ENCODE measurements at places on chromosomes 1 and 21.
A peak's percentile ranks its signal among the peaks of the same experiment; 100 is the strongest.

- no peak for DNase-seq
These were observed 109.8 kb upstream of the COL6A1 start for GRCh38 chr21:45871616-45872236.

- DNase-seq: no peak
These were observed 24.0 kb upstream of the CDK18 start for GRCh38 chr1:205480349-205480985.

DNA sequence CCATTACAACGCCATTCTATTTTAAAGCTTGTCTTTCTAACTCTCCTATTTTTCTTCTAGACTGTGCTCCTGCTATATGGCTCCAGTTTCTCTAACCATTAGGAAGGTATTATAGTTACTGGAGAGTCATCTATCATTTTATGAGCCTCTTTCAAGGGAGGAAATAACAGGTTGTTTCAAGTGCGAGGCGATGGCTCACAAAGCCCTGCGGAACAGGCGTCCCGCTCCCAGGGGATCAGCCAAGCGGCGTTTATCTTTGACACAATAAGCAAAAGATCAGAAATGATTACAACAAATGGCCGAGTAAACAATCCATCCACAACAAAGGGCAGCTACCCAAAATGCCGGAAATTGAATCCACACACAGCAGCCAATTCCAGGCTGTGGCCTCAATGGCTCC, 249.5 kb upstream of the POU3F1 start:
- DNase-seq: no peak

GRCh38 chr1:27299385-27300271, 22.3 kb upstream of the TMEM222 start:
- DNase-seq: peak; percentile 88

DNA sequence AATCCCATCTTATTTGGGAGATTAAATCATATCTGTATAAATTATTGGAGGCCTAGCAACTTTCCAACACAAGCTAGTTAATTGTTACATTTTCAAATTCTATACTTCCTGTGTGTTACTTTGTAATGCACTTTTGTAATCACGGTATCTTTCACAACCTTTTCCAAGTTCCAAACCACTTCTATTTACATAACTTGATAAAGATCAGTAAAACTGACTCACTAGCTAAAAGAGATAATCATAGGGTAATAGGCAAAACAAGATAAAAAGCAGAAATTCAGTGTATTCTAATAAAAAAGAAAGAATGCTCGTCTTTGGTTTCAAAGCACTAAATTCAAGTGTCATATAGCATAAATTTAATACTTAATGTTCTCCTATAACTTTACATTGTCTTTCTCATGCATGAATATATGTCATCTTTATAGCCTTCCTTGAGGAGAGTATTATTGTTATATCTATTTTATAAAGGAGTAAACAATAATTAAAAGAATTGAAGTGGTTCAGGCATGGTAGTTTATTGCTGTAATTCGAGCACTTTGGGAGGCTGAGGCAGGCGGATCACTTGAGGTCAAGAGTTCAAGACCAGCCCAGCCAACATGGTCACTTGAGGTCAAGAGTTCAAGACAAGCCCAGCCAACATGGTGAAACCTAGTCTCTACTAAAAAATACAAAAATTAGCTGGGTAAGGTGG, 66.4 kb downstream of the RGS13 start:
- no peak for DNase-seq

DNA sequence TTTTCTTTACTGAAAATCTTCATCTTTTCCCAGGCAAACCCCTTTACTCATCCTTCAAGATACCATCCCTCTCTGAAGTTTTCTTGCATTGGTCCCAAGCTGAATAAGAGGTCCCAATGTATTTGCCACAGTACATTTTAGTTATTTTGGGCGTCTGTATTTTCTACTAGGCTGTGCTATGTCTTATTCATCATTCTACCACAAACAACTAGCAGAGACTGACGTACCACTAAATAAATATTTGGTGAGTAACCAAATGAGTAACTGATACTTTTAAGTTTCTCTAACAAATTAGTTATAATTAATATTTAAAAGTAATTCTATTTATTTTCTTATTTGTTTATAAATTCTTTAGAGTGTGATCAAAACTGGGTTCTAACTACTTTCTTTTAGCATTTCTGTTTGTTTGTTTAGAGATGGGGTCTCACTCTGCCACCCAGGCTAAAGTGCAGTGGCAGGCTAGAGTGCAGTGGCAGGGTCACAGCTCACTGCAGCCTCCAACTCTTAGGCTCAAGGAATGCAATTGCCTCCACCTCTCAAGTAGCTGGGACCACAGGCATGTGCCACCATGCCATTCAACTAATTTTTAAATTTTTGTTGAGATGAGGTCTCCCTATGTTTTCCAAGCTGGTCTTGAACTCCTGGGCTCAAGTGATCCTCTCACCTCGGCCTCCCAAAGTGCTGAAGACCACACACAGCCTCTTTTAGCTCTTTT, 33.1 kb downstream of the NDC1 start:
- DNase-seq: no peak

DNA sequence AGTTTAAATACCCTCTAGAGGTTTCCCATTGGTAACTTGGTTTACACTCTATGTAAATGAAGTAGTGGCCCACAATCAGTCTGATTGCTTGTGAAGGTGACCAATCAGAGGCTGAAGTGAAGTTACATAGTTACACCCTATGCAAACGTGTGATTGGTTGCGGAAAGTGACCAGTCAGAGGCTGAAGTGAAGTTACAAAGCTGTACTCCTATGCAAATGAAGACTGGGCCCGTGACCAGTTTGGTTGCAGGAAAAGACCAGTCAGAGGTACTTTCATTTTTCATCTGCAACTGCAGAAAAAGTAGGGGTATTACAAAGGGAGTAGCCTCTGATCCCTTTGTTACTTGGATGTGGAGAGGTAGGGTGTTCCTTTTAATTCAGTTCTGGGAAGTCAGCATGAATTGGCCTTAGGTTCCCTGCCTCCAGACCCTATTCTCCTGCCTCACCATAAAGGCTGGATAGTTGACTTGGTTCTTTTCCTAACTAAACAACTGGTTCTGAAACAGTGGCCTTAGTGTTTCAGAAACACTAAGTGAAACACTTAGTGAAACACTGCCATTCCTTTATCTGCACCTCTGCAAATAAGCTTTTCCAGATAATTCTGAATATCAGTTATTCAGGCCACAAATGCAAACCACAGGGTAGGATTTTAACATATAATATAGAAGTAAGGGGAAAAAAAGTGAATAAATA, 39.3 kb downstream of the MAGI3 start:
- no peak for DNase-seq

- no peak for DNase-seq
These were observed 238.4 kb downstream of the PLA2G4A start for GRCh38 chr1:187067160-187067559.

GRCh38 chr1:161071886-161072371, 2.2 kb upstream of the ARHGAP30 start:
- no peak for DNase-seq

DNA sequence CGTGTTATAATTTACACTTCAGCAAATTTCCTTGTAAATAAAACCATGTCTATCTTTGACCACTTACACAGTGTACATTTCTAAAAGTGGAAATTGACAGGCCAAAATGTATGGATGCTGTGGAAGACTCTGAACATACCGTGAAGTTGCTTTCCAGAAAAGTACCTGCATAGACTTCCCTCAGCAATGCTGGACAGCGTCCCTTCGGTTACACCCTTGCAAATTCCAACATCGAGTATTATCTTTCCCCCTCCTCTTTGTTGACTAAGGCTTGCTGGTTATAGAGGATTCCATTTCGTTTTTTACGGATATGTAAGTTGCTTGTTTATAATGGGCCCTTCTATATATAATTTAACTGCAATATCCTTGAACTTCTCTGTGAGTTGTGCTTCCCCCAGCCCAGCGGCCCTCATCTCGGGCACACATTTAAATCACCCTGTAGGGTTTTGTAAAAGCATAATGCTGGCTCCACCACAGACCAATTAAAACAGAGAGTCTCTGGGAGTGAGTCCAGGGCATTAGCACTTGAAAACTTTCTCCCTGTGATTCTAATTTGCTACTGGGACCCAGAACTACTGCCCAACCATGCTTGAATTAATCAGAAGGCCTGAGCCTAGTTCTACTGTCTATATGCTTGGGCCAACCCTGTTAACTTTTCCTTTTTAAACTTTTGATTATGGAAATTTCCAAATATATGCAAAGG, 230.3 kb downstream of the GRIK3 start:
- DNase-seq: no peak

DNA sequence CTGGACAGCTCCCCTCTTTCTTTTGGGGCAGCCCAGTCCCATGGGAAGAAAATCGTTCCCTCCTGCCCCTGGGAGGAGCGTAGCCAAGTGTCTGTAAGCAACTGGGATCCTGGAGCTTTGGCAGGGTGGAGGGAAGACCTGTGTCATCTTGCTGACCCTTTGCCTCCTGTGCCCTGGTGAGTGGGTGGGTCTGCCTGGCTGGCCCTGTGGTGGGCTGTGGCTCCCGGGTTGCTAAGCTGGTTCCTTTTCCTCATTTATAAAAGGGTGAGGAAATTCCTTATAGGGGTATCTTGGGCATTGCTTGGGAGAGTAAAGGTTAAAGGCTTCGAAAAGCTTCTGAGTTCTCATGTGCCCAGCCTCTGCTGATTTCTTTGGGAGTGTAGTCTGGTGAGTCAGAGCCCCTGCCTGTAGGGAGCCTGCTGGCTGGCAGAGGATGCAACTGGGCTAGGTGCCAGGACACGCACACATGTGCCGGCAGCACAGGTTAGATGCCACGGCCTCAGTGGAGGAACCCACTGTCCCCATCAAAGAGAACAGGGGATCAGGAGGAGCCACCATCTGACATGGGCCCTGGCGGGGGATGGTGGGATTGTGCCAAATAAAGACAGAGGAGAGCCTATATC, 85.2 kb downstream of the ARHGEF10L start:
- no peak for DNase-seq

GRCh38 chr1:41005876-41006275, 15.6 kb downstream of the SLFNL1 start:
- no peak for DNase-seq

DNA sequence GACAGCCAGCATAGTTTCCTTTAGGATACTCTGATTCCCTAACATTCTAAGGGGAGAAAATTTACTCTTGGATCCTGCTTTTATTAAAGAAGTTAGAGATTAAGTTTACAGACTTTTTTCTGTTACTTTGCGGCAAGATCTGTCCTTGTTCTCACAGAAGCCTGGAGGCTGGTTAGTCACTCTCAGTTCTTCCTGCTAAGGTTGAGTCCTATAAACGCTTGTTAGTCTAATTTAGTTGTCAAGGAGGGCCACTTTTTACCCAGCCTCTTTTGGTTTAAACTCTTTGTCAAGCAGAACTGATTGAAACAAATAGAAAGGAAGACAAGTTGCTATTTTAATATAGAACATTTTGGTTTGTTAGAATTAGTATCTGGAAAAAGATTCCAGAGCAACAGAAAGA, 89.7 kb downstream of the C21orf91 start:
- DNase-seq: no peak

- DNase-seq: no peak
These were observed 10.4 kb downstream of the ARHGAP30 start for GRCh38 chr1:161059293-161059692.

GRCh38 chr1:204459706-204460105, 34.9 kb downstream of the PIK3C2B start:
- no peak for DNase-seq

DNA sequence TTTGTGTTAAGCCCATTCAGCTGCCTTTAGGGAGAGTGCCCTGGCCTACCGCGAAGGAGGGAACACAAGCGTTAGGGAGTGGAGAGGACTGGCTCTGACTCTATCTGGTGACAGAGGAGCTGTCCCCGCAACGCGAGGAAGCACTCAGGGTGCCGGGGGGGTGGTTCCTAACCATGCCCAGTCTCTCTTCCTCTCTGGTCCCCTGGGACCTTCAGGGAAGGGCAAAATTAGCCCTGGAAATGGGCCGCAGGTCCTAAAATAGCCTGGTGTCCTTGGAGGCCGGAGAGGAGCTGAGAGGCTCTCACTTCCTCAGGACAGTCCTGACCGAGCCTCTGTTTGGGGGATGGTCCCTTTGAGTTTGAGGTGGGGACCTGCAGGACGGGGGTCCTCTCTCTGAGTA, 5.8 kb downstream of the SLC45A1 start:
- DNase-seq: no peak

GRCh38 chr1:228289996-228290881, 82.4 kb downstream of the OBSCN start:
- no peak for DNase-seq

- no peak for DNase-seq
These were observed 27.2 kb downstream of the MCOLN2 start for GRCh38 chr1:84969489-84970250.

DNA sequence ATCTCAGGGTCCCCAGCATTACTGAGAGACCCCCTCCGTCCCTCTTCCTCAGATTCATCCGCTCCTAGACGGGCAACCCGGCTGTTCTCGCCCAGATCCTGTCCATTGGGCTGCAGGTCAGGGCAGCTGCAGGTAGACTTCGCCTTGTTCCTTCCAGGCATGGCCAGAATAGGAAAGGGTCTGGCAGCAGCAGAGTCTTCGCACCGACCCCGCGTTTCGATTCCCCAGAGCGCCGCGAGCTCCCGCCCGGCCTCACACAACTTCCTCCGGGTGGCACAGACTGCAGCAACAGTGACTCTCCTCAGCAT, 265 bp downstream of the NRDC start:
- DNase-seq: no peak

GRCh38 chr1:2311184-2312032, 79.9 kb downstream of the MORN1 start:
- DNase-seq: peak; percentile 74

- DNase-seq: peak; percentile 42
These were observed 170.7 kb upstream of the IRF2BP2 start for GRCh38 chr1:234780531-234781162.

DNA sequence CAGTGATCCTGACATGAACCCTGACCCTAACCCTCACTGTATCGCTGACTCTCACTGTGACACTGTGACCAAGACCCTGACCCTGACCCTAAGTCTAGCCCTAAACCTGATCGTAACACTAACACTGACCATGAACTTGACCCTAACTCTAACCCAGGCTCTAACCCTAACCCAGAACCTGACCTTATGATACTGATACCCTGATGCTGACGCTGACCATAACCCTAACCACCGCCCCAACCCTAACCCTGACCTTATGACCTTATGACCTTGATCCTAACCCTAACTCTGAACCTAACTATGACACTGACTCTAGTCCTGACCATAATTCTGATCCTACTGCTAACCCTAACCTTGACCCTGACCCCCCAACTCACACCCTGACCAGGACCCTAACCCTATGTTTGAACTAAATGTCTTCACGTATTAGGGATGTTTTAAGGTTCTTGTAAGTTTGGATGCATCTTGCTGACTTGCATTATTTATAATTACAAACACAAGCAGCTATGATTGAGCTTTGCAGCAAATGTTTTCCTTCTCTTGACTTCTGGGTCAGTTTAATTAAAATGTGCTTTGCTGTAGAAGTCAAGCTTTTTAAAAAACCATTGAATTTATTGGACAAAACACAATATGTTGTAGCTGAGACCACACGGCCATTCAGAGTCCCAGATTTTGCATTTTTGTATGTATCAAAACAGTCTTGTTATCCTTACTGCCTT, 23.9 kb upstream of the PRSS38 start:
- no peak for DNase-seq

- no peak for DNase-seq
These were observed 14.7 kb upstream of the RAP1A start for GRCh38 chr1:111604931-111605330.

- DNase-seq: no peak
These were observed 37.6 kb upstream of the DPT start for GRCh38 chr1:168766568-168766967.

Measured in right forelimb (tissue), 1 donor.